ENCODE measurements at places on chromosomes 11 and 22. TPM values are rescaled to one million over a fixed set of nuclear protein-coding genes. Genes with fewer than 3 reads are reported as not detected.

NLRP14 gene
- total RNA-seq: 0.34 TPM

FAT3 gene
- total RNA-seq: under 0.01 TPM

GPR83 gene
- total RNA-seq: not detected

LMO1 gene
- not detected for total RNA-seq

RAB3IL1 gene
- 8.7 TPM for total RNA-seq

HOATZ gene
- total RNA-seq: not detected

IRF7 gene
- 123 TPM for total RNA-seq

DRD4 gene
- total RNA-seq: not detected

ALDH3B1 gene
- 19.3 TPM for total RNA-seq

OR2AG1 gene
- not detected for total RNA-seq

SCUBE2 gene
- 38.2 TPM for total RNA-seq

ANKK1 gene
- total RNA-seq: not detected

RBMXL2 gene
- not detected for total RNA-seq

ART1 gene
- not detected for total RNA-seq

RCOR2 gene
- total RNA-seq: not detected

TUB gene
- 22.2 TPM for total RNA-seq

OR5T2 gene
- not detected for total RNA-seq

MRGPRX3 gene
- 0.31 TPM for total RNA-seq
